ENCODE measurements at places on chromosomes 3 and 15. TPM values are rescaled to one million over a fixed set of nuclear protein-coding genes. Genes with fewer than 3 reads are reported as not detected.

Gene SIDT1
- total RNA-seq, result 1.0 TPM

Gene TEX55
- total RNA-seq, result not detected

Gene ARRDC4
- 3.2 TPM for total RNA-seq

Gene FES
- total RNA-seq, result 1.8 TPM

Gene SI
- total RNA-seq, result 1.7 TPM

DNA sequence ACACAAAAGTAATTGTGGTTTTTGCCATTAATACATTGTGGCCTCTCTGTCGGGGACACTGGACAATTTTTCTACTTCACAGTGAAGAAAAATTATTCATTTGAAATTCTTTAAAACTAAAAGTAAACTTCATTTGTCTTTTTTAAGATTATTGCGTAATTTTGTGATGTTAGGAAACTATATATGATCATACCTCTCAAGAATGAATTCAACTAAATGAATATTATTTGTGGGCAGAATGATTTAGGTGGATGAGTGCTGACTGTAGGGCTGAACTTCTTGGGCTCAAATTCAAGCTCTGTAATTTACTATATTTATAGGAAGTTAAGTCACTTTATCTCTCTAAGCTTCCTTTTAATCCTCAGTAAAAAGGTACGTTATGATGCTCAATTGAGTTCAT, 441.2 kb downstream of the ROBO1 start:
- no peak overlapping the region for H3K4me3 ChIP-seq
- no peaks in the 10 kb centered on the region for H3K27me3 ChIP-seq
- no peaks in the 10 kb centered on the region for H3K36me3 ChIP-seq
- no peak overlapping the region for H3K27ac ChIP-seq

DNA sequence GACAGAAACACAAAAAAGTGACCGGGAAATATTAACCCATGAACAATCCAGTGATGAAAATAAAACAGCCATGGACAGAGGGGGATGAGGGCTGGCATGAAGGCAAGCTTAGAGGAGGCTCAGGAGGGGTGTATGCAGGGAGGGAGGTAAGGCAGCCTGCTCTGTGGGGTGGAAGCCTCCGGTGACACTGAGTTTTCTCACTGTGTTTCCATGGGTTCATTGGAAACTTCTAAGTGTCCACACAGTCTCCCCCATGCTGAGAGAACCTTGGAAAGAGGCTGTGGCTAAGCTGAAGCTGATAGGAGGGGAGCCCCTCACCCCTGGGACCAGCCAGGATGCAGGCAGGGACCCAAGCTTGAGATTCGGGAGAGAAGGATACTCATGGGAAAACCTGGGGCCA, 6.8 kb upstream of the SKOR1 start:
- no peak overlapping the region for H3K4me3 ChIP-seq
- no peak for DNase-seq
- H3K27ac ChIP-seq, result no peak overlapping the region
- no peaks in the 10 kb centered on the region for H3K27me3 ChIP-seq
- H3K4me1 ChIP-seq, result no peaks in the 10 kb centered on the region

DNA sequence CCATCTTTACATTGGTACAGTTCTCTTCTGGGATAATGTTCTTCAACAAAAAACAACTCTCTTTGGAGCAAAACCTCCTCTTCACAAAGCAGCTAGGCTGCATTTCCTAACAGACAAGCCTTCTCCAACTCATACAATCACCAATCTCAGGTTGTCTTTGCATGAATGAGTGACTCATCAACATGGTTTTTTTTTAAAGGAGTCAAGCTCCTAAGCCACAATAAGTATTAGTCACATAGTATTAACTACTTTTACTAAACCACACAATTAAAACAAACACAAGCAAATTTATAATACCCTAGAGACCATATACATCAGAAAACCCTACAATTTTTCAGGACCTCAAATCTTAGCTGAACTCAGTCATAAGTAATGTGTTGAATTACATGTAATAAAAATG, 137.4 kb downstream of the TBC1D5 start:
- H3K36me3 ChIP-seq, result no peaks in the 10 kb centered on the region
- no peaks in the 10 kb centered on the region for H3K4me1 ChIP-seq
- DNase-seq, result no peak
- H3K4me3 ChIP-seq, result no peak overlapping the region
- H3K27ac ChIP-seq, result no peak overlapping the region

GRCh38 chr3:45210308-45211041, 15.6 kb downstream of the TMEM158 start:
- no peaks in the 10 kb centered on the region for H3K27me3 ChIP-seq
- no peak overlapping the region for H3K27ac ChIP-seq
- peak; percentile 86 for DNase-seq
- no peaks in the 10 kb centered on the region for H3K36me3 ChIP-seq
- peaks cover 16% of the 10 kb centered on the region for H3K4me1 ChIP-seq

DNA sequence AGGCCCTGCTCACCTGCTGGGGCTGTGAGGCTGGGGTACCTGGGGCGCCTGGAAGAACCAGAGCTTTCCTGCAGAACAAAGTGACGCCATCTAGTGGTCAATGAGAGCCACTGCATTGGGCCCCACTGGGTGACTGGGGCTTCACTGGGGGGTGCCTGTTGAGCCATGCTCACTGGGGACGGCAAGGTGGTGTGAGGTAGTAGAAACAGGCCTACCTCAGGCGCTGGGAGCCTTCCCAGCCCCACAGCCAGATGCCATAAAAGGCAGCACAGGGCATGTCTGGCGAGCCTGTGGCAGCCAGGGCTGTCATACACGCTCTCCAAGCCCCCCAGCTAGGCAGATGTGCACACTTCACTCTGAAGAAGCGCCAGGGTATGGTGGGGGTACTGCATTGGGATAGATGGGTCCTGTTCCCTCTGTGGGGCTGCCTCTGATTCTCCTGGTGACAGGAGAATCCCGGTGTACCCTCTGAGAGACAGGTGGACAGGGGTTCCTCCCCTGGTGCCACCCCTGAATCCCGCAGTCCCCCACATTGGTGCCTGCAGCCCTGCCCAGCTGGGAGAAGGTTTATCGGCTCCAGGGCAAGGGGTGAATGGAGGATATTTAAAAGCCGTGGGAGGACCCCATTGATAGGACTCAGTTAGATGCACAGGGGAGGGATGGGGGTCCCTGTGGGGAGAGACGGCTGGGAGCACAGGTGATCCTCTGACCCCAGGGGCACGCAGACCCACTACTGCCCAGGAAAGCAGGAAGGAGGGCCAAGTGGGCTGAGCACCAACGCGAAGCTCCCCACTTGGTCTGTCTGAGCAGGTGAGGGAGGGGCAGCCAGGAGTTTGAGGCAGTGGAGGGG, 178.8 kb downstream of the NSMCE3 start:
- no peak overlapping the region for H3K27ac ChIP-seq
- no peak overlapping the region for H3K4me3 ChIP-seq
- no peaks in the 10 kb centered on the region for H3K36me3 ChIP-seq
- DNase-seq, result no peak

- H3K4me1 ChIP-seq, result peaks cover 30% of the 10 kb centered on the region
- H3K27ac ChIP-seq, result peak overlapping the region; percentile 68
- H3K27me3 ChIP-seq, result no peaks in the 10 kb centered on the region
These were observed 3.3 kb downstream of the HES1 start for GRCh38 chr3:194139071-194139813.

DNA sequence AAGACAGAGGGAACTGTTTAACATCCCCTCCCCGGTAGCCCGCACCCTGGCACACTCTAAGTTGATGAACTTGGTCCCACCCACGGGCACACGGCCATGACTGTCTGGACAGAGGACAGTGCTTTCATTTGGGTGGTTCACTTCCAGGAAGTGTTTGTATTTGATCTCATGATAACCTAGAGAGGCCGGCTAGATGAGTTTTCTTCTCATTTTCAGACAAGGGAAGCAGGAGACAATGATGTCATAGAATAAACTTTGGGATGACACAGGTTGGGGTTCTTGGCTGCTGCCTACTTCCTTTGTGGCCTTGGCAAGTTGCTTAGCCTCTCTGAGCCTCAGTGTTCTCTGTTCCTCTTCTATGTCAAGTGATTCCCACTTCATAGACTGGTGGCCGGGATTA, 16.1 kb upstream of the LYSMD4 start:
- DNase-seq, result no peak
- no peak overlapping the region for H3K4me3 ChIP-seq
- H3K27me3 ChIP-seq, result no peaks in the 10 kb centered on the region
- no peak overlapping the region for H3K27ac ChIP-seq
- H3K36me3 ChIP-seq, result no peaks in the 10 kb centered on the region

- H3K4me3 ChIP-seq, result no peak overlapping the region
- no peaks in the 10 kb centered on the region for H3K36me3 ChIP-seq
- DNase-seq, result no peak
- no peaks in the 10 kb centered on the region for H3K4me1 ChIP-seq
These were observed 55.4 kb downstream of the EOMES start for GRCh38 chr3:27666708-27667107.

DNA sequence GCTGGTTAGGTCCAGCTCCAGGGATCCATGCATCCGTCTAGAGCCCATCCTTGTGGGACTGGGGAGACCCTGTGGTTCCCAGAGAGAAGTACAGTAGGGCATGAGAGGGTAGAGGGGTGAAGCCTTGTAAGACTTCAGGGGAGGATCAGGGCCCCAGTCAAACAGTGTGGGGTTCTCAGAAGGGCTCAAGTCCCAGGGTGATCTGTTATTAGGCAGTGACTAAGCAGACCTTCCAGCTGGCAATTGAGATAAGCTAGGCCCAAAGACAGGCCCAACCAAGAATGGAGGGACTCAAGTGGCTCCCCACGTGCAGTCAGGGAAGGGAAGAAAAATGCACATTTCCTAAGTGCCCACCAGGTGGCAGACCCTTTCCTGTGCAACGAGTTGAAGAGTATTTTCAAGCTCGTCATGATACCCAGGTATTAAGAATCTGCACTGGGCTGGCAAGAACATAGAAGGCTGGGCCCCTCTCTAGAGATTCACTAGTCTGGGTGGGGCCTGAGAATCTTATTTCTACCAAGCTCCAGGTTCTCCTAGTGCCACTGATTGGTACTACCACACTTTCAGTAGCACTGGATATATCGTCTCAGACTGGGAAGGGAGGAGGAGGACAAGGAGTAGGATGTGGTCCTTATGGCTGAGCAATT, 240.8 kb downstream of the NR1D2 start:
- no peaks in the 10 kb centered on the region for H3K36me3 ChIP-seq
- no peaks in the 10 kb centered on the region for H3K27me3 ChIP-seq
- no peak overlapping the region for H3K4me3 ChIP-seq
- H3K27ac ChIP-seq, result no peak overlapping the region

DNA sequence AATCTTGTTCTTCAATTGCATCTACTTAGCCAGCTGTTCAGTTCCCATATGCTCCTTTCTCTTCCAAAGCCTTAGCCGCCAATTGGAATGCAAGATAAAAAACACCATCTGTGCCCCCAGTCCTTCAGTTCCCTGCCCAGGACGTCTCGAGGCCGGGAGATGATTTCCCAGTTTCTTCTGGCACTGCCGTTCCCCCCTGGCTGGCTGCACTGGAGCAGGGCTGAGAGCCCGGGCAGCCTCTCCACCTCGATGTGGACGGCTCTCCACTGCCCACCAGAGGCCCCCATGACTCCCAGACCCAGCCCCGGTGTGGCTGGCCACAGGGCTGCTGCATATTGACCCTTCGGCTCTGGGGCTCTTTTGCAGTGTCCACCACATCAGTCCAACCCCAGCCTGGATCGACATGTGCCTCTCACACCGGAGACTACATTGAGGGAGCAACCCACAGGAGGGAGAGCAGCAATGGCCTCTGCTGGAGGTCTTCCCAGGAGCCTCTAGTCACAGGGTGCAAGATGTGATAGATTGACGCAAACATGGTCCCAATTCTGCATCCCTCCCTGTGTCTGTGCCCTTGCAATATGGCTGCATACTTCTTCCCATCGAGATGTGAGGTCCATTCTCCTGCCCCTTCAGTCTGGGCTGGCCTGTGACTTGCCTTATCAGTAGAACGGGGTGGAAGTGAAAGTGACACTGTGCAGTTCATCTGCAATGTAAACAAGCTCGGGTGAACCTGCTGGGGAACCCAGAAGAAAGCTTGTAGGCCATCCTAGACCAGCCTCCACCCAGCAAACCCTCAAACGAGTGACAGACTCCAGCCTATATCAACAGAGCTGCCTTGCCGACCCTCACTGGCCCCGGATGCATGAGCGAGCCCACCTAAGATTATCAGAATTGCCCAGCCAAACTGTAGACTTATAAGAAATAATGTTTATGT, 52.3 kb upstream of the PRR20G start:
- H3K36me3 ChIP-seq, result no peaks in the 10 kb centered on the region
- H3K27ac ChIP-seq, result no peak overlapping the region

DNA sequence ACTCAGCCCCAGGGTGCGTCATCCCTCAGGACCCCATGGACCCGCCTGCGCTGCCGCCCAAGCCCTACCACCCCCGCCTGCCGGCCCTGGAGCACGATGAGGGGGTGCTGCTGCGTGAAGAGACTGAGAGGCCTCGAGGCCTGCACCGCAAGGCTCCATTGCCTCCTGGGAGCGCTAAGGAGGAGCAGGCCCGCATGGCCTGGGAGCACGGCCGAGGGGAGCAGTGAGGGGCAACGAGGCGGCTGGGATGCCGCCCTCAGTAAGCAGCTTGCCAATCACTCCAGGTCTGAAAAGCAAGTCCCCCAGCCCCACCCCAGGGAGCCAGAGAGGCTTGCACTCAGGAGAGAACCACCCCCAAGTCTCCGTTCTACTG, 3.8 kb upstream of the MANF start:
- no peak overlapping the region for H3K27ac ChIP-seq
- no peak for DNase-seq
- H3K36me3 ChIP-seq, result no peaks in the 10 kb centered on the region

DNA sequence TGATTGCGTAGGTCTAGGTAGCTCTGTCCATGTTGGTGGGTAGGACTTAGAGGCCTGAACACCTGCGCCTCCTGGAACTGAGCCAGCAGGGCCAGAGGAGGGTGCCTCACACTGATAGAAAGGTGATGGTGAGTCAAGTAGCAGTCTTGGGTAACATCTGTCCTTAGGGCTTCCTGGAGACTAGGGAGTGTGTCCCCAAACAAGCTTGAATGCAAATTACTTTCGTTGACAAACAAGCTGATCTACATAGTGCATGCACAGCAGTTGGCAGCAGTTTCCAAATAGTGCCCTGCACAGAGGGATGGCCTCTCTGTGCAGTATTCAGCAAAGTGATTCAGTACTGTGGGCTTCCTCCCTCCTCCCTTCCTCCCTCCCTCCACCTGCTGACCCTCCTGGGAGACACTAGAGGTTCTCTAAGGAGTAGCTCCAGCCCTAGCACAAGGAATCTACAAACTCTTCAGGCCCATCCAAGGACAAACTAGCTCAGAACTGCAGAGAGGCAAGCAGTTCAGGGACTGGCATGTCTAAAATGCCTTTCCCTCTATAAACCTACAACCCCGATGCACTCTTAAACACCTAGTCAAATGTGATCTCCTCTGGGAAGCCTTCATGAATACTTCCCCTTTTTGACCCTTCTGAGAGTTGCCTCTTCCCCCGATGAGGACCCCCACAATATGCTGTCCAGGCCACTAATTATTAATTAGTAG, 61.0 kb downstream of the TLE3 start:
- H3K36me3 ChIP-seq, result no peaks in the 10 kb centered on the region
- no peaks in the 10 kb centered on the region for H3K4me1 ChIP-seq
- no peak overlapping the region for H3K27ac ChIP-seq
- DNase-seq, result no peak
